ENCODE measurements at places on chromosomes 6 and 20.

- DNase-seq: no peak
Measured at GRCh38 chr20:57959589-57959988, 249.8 kb upstream of the PMEPA1 start.

GRCh38 chr6:135088818-135089809 is 34.5 kb upstream of the HBS1L start:
- peak; percentile 56 for DNase-seq

GRCh38 chr6:12150812-12151432 is 138.8 kb downstream of the HIVEP1 start:
- peak; percentile 59 for DNase-seq

GRCh38 chr20:63254606-63255384 is 532 bp upstream of the NKAIN4 start:
- no peak for DNase-seq

All from HT-29 (cell line).